ENCODE measurements at places on chromosomes 12 and 14.

DNA sequence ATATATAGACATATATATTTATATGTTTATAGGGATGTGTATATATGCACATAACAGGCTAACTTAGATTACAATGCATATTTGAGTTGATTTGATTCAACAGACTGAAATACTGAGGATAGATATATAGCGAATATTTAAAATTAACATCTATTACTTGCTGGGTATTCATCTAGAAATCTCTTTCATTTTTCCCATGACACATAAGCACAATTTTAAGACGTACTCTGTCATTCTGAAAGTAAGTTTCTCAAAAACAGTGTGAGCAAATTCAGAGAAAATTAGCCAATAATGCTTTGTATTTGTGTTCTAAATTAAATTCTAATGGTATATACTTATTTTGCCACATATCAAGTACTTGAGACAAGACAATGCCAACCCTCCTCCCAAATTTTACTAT is 907.5 kb upstream of the MDGA2 start:
- DNase-seq = no peak

GRCh38 chr12:56366948-56367347 is 4.3 kb upstream of the APOF start:
- no peak for DNase-seq

DNA sequence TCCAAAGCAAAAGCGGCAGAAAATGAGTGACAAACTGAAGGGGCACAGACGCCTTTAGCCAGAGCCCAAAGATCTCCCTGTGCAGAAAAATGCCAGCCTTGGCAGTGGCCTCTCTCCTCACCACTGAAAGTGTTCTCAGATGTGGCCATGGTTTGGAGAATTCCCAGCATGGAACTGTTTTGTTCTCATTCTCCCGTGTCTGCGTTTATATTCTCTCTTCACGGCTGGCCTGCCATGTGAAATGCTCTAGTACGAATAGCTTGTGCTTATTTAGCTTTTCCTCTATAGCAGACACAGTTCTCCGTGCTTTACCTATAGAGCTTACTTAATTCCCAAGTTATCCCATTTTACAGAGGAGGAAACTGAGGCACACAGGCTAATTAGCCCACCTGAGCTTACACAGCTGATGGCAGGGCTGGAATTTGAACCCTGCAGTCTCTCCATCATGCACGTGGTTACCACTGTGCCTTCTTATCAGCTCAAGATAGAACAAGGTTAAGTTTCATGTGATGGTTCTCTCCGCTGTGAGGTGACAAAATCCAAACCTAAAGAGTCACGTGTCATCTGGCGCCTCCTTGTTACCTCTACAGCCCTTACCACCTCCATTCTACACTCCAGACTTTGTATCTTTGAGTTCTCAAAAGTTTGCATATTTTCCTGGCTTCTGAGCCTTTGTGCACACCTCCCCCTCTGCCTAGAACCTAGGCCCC is 141.6 kb downstream of the GCH1 start:
- no peak for DNase-seq

GRCh38 chr14:68653804-68654203 is 139.1 kb downstream of the ZFP36L1 start:
- DNase-seq = no peak

- no peak for DNase-seq
Observed at GRCh38 chr14:99327458-99328250, 55.7 kb upstream of the BCL11B start.

GRCh38 chr14:106551265-106551664 is 1024.9 kb downstream of the TMEM121 start:
- DNase-seq = no peak

- DNase-seq = no peak
Observed at GRCh38 chr14:100585448-100586152, 1.6 kb downstream of the BEGAIN start.

GRCh38 chr12:14576896-14577295 is 9.2 kb upstream of the PLBD1 start:
- DNase-seq = no peak

GRCh38 chr12:52307836-52308805 is 13.1 kb downstream of the KRT83 start:
- peak; percentile 64 for DNase-seq
